Activated T-helper 1 cell treated with anti-CD3 and anti-CD28 coated beads, Interleukin-12 subunit alpha, Interleukin-12 subunit beta, Interleukin-2, Interleukin-4 antibody, amounts not matched to agents 30 ng/mL and 10 ng/mL and 1 ng/mL, durations not matched to agents 14 hours and 24 hours and 36 hours (primary cell): ENCODE measurements at places on chromosomes 1 and 21.

DNA sequence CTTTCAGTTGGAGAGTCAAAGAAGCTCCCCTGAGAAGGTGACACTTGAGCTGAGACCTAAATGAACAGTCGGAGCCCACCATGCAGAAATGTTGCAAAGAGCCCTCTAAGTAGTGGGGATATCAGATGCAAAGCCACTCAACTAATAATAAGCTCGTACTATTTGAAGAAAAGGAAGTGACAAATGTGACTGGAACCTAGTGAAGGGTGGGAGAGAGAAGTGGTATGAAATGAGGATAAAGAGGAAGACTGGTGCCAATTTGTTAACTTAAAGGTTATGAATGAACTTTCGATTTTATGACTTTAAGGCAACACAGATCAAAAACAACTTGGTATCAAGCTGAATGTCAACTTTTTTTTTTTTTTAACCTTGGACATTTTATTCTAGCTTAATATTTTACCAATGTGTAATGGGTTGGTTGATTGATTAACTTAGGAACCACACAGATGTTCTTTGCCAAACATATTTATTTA is 14.7 kb downstream of the LYPLAL1 start:
- no peak for DNase-seq

GRCh38 chr1:227774821-227775661 is 39.8 kb downstream of the SNAP47 start:
- no peak for DNase-seq

- no peak for DNase-seq
These were observed 70.1 kb upstream of the ESRRG start for GRCh38 chr1:216793303-216793702.

- no peak for DNase-seq
These were observed 133.4 kb upstream of the FGGY start for GRCh38 chr1:59163268-59164092.
